ENCODE measurements at places on chromosomes 4 and X.

DNA sequence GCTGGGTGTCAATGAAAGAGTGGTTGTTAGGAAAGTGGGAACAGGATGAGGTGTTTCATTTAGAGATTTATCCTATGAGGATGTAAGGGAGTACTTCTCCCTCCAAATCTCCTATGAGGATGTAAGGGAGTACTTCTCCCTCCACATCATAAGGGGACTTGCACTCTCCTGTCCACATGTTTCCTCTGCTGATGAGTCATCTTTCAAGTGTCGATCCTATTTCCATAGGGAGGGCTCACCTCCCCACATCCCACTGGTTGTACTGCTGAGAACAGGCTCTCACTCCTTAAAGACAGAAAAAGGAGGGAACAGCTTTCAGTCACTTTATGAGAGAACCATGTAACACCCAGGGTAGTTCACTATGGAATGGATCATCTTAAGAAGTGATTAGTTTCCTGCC lies 65.0 kb downstream of the INPP4B start:
- DNase-seq: no peak
- H3K27me3 ChIP-seq: no peaks in the 10 kb centered on the region
- H3K4me3 ChIP-seq: no peak overlapping the region

DNA sequence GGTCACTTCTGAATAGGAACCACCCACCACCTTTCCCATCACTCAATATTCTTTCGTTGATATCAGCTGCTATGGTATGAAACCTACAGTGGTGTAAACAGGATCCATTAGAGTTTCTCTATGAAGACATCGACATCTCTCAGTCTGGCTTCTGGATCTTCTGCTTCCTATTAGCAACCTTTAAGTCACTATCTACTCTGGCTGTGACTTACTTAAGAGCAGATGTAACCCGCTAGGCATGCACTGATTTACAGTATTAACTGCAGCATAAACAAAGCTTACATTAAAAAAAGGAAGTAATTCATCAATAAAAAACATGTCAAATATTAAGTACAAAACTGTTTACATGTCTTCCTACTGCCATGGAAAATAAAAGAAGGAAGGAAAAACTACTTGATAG lies 96.4 kb downstream of the ANAPC10 start:
- no peaks in the 10 kb centered on the region for H3K27me3 ChIP-seq
- H3K4me3 ChIP-seq: no peak overlapping the region
- no peak overlapping the region for H3K27ac ChIP-seq
- no peaks in the 10 kb centered on the region for H3K4me1 ChIP-seq
- H3K36me3 ChIP-seq: no peaks in the 10 kb centered on the region
- no peak for DNase-seq

- H3K36me3 ChIP-seq: no peaks in the 10 kb centered on the region
- H3K27ac ChIP-seq: no peak overlapping the region
- H3K4me1 ChIP-seq: peaks cover 5% of the 10 kb centered on the region
- H3K27me3 ChIP-seq: no peaks in the 10 kb centered on the region
Observed at GRCh38 chr4:60657807-60658206, 542.3 kb upstream of the ADGRL3 start.

- no peak for DNase-seq
- no peak overlapping the region for H3K4me3 ChIP-seq
- H3K36me3 ChIP-seq: no peaks in the 10 kb centered on the region
- no peaks in the 10 kb centered on the region for H3K27me3 ChIP-seq
Observed at GRCh38 chrX:100980608-100981497, 11.3 kb downstream of the ARL13A start.

DNA sequence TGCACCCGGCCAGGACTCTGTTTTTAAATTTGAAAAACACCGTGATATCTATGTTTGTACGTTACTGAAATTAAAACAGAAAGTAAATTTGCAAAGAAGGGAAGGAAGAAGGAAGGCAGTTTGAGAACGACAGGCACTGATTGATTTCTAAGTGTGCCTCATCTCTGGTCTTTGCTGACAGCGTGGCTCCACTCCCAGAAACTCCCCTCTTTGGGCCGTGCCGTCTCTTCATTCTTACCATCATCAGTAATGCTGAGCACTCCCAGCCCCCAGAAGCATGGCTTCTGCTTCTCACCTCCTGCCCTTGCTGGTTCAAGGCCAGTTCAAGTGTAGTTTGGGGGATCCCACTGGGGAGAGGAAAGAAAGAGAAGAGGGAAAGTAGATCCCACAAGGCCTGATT lies 85.3 kb downstream of the TENM3 start:
- no peaks in the 10 kb centered on the region for H3K36me3 ChIP-seq
- DNase-seq: no peak
- H3K27ac ChIP-seq: no peak overlapping the region
- peaks cover 4% of the 10 kb centered on the region for H3K4me1 ChIP-seq

DNA sequence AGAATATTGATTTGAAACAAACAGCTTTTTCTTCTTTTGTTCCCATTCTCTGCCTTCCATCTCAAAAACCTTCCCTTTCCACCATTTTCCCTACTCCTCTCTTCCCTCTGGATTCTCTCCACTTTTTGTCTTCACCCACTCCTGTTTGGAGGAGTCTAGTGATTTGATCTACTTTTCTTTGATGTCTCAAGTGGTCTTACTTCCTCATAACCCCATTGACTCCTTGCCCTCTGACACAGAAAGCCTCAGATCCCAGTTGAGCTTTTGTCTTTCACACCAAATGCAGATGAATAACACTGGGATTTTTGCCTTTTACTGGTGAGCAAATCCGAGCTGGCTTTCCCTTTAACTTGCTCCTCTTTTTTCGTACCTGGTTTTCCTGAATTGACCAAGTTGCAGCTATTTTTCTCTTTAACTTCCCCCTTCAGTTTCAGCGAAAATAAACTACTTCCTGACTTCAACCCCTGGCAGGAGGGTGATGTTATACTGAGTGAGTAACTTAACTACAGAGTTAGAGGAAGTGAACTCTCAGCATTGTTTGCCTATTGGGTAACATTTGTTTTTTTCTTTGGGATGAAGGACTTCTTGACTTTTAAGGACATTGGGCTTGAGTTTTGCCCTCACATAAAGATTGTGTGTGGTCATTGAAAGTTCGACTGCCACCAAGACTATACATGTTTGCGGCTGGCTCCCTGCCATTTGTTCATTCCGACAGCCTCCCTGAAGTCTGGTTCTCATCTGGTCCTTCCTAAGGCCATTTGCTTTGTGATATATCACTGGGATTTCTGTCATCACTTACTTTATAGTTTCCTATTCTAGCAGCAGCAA lies 392.8 kb upstream of the NR3C2 start:
- H3K27ac ChIP-seq: no peak overlapping the region
- H3K4me3 ChIP-seq: no peak overlapping the region
- H3K36me3 ChIP-seq: no peaks in the 10 kb centered on the region
- H3K27me3 ChIP-seq: no peaks in the 10 kb centered on the region

- peaks cover 3% of the 10 kb centered on the region for H3K36me3 ChIP-seq
- DNase-seq: no peak
- no peaks in the 10 kb centered on the region for H3K27me3 ChIP-seq
- H3K27ac ChIP-seq: peak overlapping the region; percentile 95
- H3K4me1 ChIP-seq: peaks cover 16% of the 10 kb centered on the region
- H3K4me3 ChIP-seq: no peak overlapping the region
Observed at GRCh38 chr4:118837121-118837507, 1.2 kb upstream of the SEC24D start.

All from keratinocyte (primary cell).